ENCODE measurements at places on chromosomes 7 and 10. TPM values are rescaled to one million over a fixed set of nuclear protein-coding genes. Genes with fewer than 3 reads are reported as not detected.

- no peak for DNase-seq
Measured at GRCh38 chr10:73647211-73647874, 6.1 kb upstream of the MYOZ1 start.

- no peak for DNase-seq
Measured at GRCh38 chr10:48684792-48685623, at the start of gene WDFY4. Gene WDFY4 (plus strand): TSS chr10:48684873. CDS start chr10:48709733, 24,860 bp downstream.

DNA sequence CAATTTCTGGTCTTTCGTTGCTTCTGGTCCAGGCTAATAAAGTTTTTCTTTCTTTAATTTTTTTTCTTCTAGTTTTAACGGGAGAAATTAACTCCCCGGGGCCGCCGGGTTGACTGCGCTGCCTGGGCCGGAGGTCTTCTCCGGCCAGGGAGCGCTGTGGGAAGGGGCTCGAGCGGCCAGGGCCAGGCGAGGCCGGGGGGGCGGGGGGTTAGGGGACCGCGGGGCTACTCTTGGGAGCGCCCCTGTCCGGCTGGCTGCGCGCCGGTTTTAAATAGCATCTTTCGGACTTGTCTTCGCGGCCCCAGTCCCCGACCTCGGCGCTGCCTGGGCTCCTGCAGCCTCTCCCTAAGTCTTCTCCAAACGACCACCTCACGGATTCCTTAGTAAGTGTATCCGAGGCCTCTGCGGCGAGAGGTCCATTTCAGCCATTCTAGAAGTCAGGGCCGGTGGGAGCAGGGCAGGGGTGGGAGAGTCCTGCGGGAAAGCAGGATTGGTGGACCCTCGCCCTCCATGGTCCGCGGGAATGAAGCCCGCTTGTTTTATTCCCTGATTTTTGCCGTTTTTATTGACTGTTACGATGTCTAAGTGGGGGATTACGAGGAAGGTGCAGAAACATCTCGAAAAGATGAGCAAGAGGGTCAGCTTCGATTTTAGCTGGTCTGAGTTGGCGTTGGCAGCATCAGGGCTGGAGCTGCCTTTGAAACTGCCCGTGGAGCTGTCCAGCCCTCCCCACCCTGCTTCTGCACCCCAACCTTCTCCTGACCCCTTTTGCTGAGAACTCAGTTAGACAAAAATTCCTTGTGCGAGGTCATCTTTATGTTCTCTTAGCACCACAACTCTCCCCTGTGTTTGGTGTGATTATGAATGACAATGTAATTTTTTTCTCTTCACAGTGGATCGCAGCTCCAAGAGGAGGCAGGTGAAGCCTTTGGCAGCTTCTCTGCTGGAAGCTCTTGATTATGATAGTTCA, 555 bp downstream of the PHF14 start:
- peak; percentile 48 for DNase-seq

Gene PHF14
- total RNA-seq: 71.6 TPM

Gene GIGYF1
- total RNA-seq: 4.1 TPM

Gene ZDHHC4
- total RNA-seq: 160 TPM

DNA sequence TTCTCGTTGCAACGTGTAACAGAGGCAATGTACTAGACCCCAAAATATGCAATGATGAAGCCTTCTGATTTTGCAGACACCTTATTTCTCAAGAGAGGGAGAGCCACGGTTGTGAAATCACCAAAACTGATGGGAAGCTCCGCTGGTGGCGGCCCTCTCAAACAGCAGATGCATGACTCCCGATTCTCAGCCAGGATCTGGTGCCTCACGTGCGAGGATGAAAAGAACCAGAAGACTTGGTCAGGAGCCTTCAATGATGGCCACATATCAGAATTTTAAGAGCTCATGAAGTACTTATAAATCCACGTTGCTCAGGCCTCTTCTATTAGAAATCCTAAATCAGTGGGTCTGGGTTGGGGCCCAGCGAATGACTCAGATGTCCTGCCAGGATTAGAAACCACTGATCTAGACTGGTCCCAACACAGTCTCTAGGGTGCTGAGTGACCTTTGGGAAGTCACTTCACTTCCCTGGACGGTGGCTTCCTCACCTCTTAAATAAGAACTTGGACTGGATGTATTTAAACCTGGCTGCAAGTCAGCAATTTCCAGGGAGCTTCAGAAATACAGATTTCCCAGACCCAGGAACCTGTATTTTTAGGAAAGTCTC, 41.9 kb upstream of the FAM180A start:
- no peak for DNase-seq

Gene DKK1
- 31.2 TPM for total RNA-seq

Measured in H4 (cell line).